B cell (primary cell): ENCODE measurements at places on chromosomes 2 and 18.
A peak's percentile ranks its signal among the peaks of the same experiment; 100 is the strongest.

DNA sequence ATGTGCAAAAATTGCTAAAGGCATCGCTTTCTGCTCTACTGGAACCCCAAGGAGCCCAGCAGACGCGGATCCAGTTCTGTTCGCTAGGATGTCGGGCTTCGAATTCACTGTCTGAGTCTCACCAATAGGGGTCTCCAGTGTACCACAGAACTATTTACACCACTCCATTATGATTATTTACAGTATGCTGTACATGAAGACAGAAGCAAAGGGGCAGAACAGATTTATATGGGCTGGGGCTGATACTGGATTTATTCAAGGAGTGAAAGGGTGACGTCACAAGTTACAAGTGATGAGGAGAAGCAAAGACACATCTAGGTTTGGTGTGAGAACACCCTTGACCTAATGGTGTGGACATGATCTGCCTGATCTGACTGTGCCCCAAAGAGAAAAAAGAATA is 185.3 kb upstream of the ATP5MC3 start:
- H3K4me3 ChIP-seq: no peak overlapping the region
- peak; percentile 31 for DNase-seq
- H3K27me3 ChIP-seq: peaks cover 15% of the 10 kb centered on the region
- no peak overlapping the region for H3K27ac ChIP-seq

DNA sequence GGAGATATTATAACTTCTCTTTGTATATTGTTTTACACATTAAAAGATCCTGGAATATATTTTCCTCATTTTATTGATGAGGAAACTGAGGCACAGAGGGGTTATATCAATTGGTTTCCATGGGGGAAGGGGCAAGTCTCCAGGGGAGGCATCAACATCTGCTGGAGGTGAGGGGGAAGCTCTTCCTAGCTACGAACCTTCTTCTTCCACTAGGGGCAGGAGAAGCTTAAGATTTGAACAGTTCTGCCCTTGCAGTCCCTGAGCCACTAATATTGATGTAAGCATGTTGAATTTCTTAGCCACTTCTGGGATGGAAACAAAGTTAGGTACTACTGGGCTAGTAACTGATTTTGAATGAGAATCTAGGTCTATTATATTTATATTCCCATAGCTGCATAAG is 140.1 kb upstream of the AQP4 start:
- H3K36me3 ChIP-seq: no peaks in the 10 kb centered on the region
- H3K4me3 ChIP-seq: no peak overlapping the region
- H3K27ac ChIP-seq: no peak overlapping the region
- no peak for DNase-seq

GRCh38 chr2:65608916-65609315 is 176.5 kb upstream of the SPRED2 start:
- no peak overlapping the region for H3K4me3 ChIP-seq
- H3K27me3 ChIP-seq: no peaks in the 10 kb centered on the region
- H3K36me3 ChIP-seq: no peaks in the 10 kb centered on the region
- no peak for DNase-seq

GRCh38 chr2:45681675-45682074 is 30.2 kb downstream of the PRKCE start:
- H3K4me3 ChIP-seq: no peak overlapping the region
- no peaks in the 10 kb centered on the region for H3K27me3 ChIP-seq
- no peak overlapping the region for H3K27ac ChIP-seq
- H3K4me1 ChIP-seq: peaks cover 6% of the 10 kb centered on the region

DNA sequence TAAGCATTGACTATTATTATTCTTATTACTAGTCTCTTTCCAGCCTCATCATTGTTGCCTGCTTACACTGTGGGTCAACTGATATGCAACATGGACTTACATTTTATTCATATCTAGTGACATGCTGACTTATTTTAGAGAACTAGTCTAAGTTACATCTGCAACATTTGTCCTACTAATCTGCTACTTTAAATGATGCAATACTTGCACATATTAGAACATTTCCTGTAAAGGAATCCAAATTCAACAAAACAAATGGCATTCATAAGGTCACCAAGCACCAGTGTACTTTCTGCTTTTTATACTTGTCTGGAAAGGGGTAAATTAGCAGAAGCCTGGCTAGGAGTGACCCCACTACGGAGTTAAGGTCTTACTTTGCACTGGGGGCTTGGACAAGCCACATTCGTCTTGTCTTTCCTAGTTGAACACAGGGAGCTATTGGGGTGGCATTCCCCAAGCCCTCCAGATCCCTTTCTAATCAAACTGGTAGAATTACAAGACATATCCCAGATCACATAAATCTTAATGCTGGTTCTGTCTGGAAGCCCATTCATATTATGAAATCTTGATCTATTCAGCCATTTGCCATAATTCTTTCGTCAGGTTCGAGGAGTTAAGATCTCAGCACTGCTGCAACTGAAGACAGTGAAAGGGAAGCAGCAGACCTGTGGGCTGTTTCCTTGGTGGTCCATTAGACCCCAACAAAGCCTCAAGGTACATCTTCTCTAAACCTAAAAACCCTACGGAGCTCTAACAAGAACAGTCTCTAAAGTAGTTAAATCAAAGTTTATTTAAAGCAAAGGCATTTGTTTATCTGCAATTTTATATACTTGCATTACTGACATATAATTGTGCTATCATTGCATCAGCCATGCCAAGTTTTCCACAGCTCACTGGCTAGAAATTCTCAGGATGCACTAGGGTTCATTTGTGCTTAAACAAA is 49.9 kb upstream of the RTN4 start:
- H3K27me3 ChIP-seq: no peaks in the 10 kb centered on the region
- no peak overlapping the region for H3K4me3 ChIP-seq
- H3K27ac ChIP-seq: no peak overlapping the region
- H3K4me1 ChIP-seq: no peaks in the 10 kb centered on the region
- DNase-seq: no peak

- no peak overlapping the region for H3K4me3 ChIP-seq
- H3K27ac ChIP-seq: no peak overlapping the region
- no peaks in the 10 kb centered on the region for H3K4me1 ChIP-seq
- no peaks in the 10 kb centered on the region for H3K27me3 ChIP-seq
- DNase-seq: no peak
Measured at GRCh38 chr2:28661589-28662001, 90.0 kb upstream of the PPP1CB start.

DNA sequence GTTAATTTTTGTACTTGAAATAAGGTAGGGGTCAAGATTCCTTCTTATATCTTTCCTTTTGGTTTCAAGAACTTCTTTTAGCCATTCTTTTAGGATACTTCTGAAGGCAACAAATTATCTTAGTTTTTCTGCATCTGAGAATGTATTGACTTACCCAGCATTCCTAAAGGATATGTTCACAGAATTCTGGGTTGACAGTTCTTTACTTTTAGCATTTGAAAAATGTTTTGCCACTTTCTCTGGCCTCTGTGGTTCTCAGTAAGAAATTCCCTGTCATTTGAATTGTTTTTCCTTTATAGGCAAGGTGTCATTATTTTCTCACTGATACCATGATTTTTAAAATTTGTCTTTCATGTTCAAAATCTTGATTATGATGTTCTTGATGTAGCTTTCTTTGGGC is 162.4 kb downstream of the GALNT1 start:
- DNase-seq: no peak
- no peaks in the 10 kb centered on the region for H3K36me3 ChIP-seq
- no peaks in the 10 kb centered on the region for H3K27me3 ChIP-seq
- peaks cover 10% of the 10 kb centered on the region for H3K4me1 ChIP-seq
- no peak overlapping the region for H3K4me3 ChIP-seq
- H3K27ac ChIP-seq: no peak overlapping the region

DNA sequence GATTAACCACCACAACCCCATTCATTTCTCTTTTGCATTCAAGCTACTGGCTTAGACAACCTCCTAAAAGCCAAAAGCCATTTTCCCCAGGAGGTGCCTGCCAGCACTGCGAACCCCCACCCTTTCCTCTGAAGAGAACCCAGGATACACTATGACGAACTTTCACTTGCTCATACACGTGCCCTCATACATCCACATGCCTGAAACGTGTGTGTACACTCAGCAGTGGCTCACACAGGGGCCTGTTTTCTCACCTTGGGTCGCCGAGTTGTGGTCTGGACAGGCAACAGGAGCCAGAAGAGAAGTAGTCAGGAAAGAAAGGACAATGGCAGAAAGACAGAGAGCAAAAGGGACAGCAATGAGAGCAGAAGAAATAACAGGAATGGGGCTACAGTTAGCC is 7.4 kb downstream of the DCTN1 start:
- peaks cover 74% of the 10 kb centered on the region for H3K36me3 ChIP-seq
- no peaks in the 10 kb centered on the region for H3K4me1 ChIP-seq
- H3K27me3 ChIP-seq: no peaks in the 10 kb centered on the region

GRCh38 chr18:42305869-42306593 is 351.0 kb downstream of the PIK3C3 start:
- H3K4me3 ChIP-seq: no peak overlapping the region
- H3K36me3 ChIP-seq: no peaks in the 10 kb centered on the region
- no peaks in the 10 kb centered on the region for H3K27me3 ChIP-seq
- no peak for DNase-seq
- no peak overlapping the region for H3K27ac ChIP-seq
- no peaks in the 10 kb centered on the region for H3K4me1 ChIP-seq

- H3K27me3 ChIP-seq: peaks cover 2% of the 10 kb centered on the region
- no peaks in the 10 kb centered on the region for H3K36me3 ChIP-seq
- DNase-seq: no peak
- H3K27ac ChIP-seq: no peak overlapping the region
- H3K4me1 ChIP-seq: no peaks in the 10 kb centered on the region
Measured at GRCh38 chr2:230840301-230840700, 24.4 kb upstream of the ITM2C start.

- no peak overlapping the region for H3K4me3 ChIP-seq
- H3K27me3 ChIP-seq: no peaks in the 10 kb centered on the region
- H3K27ac ChIP-seq: no peak overlapping the region
- H3K4me1 ChIP-seq: peaks cover 33% of the 10 kb centered on the region
Measured at GRCh38 chr2:221567809-221568208, 4.3 kb downstream of the EPHA4 start.

DNA sequence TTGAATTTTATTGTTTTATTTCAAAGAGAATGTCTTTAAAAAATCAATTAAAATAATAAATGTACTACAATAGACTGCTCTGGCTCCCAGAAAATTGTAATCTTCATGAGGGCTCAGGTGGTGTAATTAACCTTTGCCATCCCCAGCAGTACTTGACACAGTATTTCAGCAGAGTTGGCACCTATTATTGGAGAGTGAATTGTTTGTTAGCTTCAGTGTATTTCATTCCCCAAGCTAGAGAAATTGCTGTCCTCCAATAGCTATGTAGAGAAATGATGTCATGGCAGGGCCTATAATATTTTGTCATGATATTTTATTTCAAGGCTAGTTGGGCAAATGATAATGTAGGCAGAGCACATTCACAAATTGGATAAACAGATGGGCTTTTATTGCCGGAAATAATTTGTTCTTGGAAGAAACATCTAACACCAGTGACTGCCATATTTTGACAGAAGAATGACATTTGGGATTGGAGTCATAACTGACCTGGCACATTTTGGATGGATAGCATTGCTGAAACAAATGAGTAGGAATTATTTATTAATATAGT is 712.0 kb upstream of the NXPH2 start:
- H3K27ac ChIP-seq: no peak overlapping the region
- no peak for DNase-seq
- no peaks in the 10 kb centered on the region for H3K27me3 ChIP-seq
- no peaks in the 10 kb centered on the region for H3K36me3 ChIP-seq
- H3K4me1 ChIP-seq: no peaks in the 10 kb centered on the region

- H3K4me1 ChIP-seq: peaks cover 21% of the 10 kb centered on the region
- H3K27ac ChIP-seq: no peak overlapping the region
- no peaks in the 10 kb centered on the region for H3K27me3 ChIP-seq
- DNase-seq: no peak
- H3K4me3 ChIP-seq: no peak overlapping the region
- H3K36me3 ChIP-seq: no peaks in the 10 kb centered on the region
Measured at GRCh38 chr2:46460241-46460921, 19.0 kb upstream of the TMEM247 start.

GRCh38 chr18:32301976-32302743 is 112.3 kb downstream of the MEP1B start:
- H3K27me3 ChIP-seq: no peaks in the 10 kb centered on the region
- no peak overlapping the region for H3K27ac ChIP-seq
- no peak overlapping the region for H3K4me3 ChIP-seq

GRCh38 chr2:121245120-121245820 is 39.7 kb downstream of the TFCP2L1 start:
- H3K27me3 ChIP-seq: no peaks in the 10 kb centered on the region
- H3K4me1 ChIP-seq: no peaks in the 10 kb centered on the region
- no peak overlapping the region for H3K27ac ChIP-seq
- H3K4me3 ChIP-seq: no peak overlapping the region

- no peak overlapping the region for H3K4me3 ChIP-seq
- H3K27ac ChIP-seq: peak overlapping the region; percentile 61
- DNase-seq: peak; percentile 60
Measured at GRCh38 chr2:75431763-75432162, 129.0 kb downstream of the EVA1A start.

DNA sequence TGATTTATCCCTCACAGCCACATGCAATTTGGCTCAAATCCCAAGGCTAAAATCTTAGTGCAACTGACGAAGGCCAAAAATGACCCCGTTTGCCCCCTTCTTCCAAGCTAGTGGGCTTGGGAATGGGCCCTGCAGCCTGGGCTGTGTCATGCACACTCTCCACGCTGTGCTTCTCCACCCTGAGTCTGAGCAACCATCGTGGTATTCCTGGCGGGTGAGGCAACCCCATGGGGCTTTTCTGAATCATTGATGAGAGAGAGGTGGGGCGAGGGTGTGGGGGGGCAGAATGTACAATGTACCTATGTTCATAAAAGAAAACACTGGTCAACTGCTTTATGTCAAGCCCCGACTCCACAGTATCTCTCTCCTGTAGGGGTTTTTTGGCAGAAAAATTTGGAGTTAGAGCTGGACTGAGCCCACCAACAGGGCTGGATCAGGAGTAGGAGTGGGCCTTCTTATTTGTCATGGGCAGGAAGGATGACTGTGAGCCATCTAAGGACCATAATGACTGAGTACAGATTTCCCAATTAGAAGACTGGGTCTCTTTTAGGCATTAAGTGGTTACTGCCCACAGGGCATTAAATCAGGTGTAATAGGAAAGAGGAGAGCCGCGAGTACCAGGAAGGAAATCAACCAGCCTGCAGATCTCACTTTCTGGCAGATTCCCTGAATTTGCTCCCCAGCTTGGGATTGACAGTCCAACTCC is 8.9 kb downstream of the SULT1C2 start:
- no peak overlapping the region for H3K4me3 ChIP-seq
- H3K27me3 ChIP-seq: no peaks in the 10 kb centered on the region
- no peaks in the 10 kb centered on the region for H3K4me1 ChIP-seq
- no peak for DNase-seq

- H3K27me3 ChIP-seq: no peaks in the 10 kb centered on the region
- no peak overlapping the region for H3K4me3 ChIP-seq
- H3K36me3 ChIP-seq: peaks cover 6% of the 10 kb centered on the region
- H3K4me1 ChIP-seq: no peaks in the 10 kb centered on the region
- no peak overlapping the region for H3K27ac ChIP-seq
Measured at GRCh38 chr18:76459687-76460350, 35.2 kb downstream of the ZNF516 start.

- no peak overlapping the region for H3K4me3 ChIP-seq
- DNase-seq: no peak
- H3K27me3 ChIP-seq: no peaks in the 10 kb centered on the region
- H3K27ac ChIP-seq: no peak overlapping the region
- no peaks in the 10 kb centered on the region for H3K4me1 ChIP-seq
Measured at GRCh38 chr2:199115169-199115568, 342.6 kb downstream of the SATB2 start.

- H3K4me1 ChIP-seq: no peaks in the 10 kb centered on the region
- H3K27me3 ChIP-seq: no peaks in the 10 kb centered on the region
- H3K27ac ChIP-seq: no peak overlapping the region
- H3K36me3 ChIP-seq: no peaks in the 10 kb centered on the region
- DNase-seq: no peak
Measured at GRCh38 chr2:119837759-119838158, 78.0 kb downstream of the PTPN4 start.

- H3K27me3 ChIP-seq: no peaks in the 10 kb centered on the region
- H3K4me3 ChIP-seq: no peak overlapping the region
- H3K4me1 ChIP-seq: peaks cover 16% of the 10 kb centered on the region
- no peak for DNase-seq
Measured at GRCh38 chr2:31813016-31813415, 197.8 kb downstream of the MEMO1 start.
